ENCODE measurements at places on chromosomes 7 and 10.

DNA sequence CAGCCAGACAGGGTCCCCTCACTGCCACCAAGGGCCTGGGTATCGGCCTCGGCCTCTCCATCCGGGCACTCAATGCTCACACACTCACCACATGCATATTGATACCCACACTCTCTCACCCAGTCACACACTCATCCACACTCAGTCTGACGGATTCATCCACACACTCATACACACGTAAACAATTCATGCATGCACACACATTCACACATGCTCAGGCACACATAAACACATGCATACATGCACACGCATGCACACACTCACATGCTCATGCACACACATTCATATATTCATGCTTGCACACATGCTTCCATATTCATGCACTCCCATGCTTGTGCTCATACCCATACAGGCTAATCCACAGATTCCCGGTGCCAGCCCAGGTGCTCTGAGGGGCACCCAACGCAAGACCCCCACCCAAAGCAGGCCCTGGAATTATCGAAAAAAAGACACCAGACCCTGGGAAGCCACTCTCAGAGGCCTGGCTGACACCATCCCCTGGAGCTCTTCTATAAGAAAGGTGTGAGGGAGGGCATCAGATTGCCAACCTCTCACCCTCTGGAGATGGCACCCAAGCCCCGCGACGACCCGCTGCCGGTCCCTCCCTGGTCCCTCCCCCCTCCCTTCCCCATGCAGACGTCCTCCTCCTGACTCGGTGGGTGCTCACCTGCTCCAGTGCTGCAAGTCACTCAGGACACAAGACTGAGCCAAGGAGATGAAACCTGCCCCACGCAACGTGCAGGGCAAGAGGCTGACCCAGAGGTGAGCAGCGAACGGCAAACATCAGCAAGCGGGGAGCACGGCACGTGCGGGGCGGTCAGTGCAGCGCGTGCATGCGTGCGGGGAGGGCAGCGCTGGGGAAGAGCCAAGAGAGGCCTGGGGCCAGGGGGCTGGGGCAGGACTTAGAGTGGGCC lies 15.2 kb downstream of the STK32C start:
- DNase-seq: no peak

DNA sequence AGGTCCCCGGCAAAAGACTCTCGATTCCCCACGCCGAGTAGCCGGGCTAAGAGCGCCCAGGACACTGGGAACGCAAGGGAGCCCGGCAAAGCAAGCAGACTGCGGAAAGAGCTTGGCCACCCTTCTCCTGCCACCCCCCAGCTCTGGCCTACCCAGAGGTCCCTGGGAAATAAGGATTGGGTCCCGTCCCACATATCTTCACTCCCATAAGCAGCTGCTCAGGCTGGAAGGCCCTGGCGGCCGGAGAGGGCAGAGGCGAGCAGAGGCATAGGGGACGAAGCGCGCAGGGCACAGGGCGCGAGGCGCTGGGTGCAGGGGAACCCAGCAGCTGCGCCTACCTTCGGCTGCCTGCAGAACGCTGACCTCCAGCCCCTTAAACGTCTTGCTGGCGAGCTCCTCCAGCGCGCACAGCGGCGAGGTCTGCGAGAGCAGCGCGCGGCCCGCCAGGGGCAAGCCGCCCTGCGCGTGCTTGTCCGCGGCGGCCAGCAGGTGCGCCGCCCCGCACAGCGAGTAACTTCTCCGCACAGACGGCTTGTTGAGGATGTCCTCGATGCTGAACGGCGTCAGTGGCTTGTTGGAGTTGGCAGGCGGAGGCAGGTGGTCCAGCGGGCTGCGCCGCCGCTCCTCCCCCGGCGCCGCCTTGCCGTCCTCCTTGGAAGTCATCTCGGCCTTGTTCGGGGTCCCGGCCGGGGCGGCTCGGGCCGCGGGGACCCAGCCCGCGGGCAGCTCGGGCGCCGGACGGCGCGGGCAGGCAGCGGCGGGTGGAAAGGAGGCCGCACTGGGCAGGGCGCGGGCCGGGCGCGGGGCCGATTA lies 904 bp downstream of the LBX1 start:
- no peak for DNase-seq

DNA sequence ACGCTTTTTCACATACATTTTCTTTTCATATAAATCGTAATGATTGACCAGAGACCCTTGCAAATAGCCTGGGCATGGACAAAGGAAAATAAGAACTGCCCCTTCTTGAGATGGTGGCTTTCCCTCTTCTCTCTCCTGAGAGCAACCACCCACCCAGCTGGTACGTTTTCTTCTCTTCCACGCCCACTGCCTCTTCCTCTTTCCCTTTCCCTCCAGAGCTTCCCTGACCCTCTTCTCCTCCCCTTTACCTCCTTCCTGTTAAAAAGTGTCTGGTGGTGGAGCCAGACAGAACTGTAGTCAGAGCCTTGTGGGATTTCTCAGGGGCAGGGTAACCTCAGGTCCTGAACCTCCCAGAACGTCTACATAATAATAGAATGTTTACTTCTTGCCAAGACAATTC lies 23.2 kb downstream of the GPR141 start:
- no peak for DNase-seq

GRCh38 chr10:21926949-21927348 lies 76.6 kb downstream of the DNAJC1 start:
- no peak for DNase-seq

DNA sequence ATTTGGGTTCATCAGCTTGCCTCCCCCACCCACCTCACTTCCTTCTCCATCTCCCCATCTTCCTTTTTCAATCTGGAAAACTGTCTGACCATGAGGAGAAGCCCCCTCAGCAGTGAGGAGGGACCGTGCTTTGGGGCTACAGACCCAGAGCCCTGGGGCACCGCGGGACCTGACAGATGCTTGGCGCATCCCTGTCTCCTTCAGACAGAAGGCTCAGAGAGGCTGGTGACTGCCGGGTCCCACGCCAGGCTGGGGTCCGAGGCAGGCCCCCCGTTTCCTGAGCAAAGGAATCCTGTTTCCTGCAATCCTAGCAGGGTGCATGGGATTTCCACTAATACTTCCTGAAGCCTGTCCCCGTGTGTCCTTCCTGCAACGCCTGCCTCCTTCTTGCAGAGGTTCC lies 147.0 kb downstream of the FANK1 start:
- DNase-seq: no peak

GRCh38 chr7:27739301-27739908 lies 557 bp upstream of the TAX1BP1 start:
- DNase-seq: no peak

DNA sequence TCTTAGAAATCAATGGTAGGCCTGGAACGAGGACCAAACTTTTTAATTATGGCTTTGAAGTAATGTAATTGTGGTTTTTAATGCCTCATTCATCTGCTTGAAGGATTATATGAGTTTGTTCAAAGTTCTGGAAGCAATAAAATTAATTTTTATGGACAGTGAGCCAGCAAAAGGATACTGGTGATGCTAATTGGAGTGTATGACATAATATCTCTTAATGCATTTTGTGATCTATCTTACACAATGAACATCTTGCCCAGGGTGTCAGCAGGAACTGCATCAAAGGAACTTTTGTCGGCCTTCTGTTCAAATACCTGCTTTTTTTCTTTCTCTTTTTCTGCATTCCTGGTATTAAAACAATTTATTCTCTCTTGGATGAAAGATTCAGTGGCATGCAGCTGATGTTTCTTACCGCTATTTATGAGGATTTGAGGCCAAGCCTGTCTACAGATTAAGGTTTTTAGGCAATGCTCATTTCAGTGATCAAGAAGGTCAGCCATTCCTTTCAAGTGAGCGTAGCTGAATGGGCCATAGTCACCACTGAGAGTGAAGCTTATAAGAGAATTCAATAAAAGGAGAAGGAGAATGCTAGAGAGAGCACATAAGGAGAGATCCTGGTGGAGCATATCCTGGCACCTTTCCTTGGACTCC lies 974.8 kb downstream of the SORCS3 start:
- no peak for DNase-seq

DNA sequence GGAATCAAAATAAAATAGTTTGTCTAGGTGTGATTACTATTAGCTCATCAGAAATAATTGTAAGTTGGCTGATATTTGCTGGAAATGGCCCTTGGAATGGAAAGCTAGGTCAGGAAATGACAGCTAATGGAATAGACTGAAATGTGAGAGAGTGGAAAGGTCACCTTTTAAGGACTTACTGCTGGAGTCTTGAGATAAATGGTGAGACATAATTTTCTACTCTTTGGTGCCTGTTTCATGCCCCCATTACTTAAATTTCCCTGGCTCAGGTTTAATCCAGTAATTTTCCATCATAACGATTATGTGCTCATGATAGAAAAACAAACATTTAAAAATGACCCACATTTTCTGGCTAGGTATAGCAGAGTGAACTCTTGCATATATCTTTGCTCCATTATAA lies 123.6 kb downstream of the ADAM22 start:
- DNase-seq: no peak

GRCh38 chr7:147579148-147579547 lies 1011.4 kb upstream of the C7orf33 start:
- no peak for DNase-seq

DNA sequence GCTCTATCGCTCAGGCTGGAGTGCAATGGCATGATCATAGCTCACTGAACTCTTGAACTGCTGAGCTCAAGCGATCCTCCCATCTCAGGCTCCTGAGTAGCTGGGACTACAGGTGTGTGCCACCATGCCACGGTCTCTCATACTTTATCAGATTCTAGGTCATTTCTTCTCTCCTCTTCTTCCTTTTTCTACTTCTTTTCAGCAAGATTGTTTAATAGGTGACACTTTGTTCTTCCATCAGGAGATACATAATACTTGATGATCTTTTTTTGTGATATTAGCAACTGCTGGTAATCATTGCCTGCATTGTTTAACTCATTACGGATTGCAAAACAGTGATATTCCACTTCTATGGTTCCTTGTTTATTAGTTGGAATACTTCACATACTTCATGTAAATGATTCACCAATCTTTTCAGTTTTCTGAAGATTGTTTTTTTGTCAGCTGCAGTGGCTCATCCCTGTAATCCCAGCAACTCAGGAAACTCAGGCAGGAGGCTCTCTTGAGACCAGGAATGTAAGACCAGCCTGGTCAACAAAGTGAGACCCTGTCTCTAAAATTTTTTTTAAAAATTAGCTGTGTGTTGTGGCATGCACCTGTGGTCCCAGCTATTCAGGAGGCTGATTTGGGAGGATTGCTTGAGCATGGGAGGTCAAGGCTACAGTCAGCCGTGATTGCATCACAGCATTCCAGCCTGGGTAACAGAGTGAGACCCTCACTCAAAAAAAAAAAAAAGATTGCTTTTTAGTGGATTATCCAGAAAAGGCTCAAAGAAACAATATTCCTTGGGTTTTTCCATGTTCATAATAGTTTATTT lies 36.2 kb upstream of the CHST3 start:
- no peak for DNase-seq

GRCh38 chr7:15407910-15408309 lies 153.9 kb downstream of the AGMO start:
- no peak for DNase-seq

DNA sequence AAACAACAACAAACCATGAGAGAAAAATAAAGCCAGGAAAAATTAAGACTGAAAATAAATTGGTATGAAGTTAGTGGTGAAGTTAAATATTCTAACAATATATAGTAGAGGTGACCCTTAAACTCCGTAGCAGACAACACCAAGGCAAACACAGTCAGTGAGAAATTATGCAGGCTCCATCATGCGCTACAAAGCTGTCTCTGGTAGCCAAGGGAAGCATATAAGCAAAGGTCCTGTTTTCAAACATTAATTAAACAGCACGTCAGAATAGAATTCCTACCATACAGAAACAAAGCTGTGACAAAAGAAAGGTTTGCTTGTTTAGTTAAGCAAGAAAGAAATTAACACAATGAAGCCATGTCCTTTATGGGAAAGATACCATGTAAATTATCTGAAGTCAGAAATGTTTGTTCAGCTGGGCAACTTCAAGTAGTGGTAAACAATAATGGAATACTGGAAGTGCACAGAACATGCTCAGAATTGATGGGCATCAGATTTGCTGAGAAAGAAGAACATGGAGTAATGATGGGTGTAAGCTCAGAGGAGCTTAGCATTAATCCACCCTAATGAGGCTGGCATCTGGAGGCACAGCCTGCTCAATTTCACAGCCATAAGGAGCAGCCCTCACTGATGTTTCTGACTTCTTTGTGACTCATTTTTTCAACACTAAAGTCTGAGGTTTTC lies 75.7 kb downstream of the IGF2BP3 start:
- peak; percentile 73 for DNase-seq

DNA sequence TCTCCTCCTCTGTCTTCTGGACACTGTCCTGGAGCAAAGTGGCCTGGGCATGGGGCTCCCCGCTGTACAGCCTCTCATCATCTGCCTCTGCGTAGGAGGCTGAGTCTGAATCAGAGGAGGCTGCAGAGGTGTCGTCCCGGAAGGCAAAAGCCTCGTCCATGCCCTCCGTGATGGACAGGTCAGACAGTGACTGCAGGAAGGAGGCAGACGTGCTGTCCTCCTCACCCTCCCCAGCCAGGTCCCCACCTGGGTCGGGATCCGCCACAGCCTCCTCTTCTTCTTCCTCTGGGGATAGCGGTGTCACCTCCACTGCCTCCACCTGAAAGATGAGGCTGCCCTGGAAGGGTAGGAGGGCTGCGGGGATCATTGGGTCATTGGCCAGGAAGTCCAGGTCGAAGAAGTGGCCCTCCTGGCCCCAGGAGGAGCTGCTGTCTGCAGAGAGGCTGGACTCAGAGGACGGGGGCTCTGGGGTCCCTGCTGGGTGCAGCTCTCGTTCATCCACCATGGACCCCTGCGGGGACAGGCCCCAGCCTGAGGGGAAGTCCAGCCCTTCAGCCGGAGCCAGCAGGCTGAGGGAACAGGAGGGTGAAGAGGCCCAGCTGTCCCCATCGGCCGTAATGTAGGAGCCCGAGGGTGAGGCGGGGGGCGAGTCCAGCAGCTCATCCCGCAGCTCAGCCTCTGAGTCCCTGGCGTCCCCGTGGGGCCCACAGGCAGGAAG lies 3.7 kb downstream of the NACAD start:
- no peak for DNase-seq

- DNase-seq: no peak
Measured at GRCh38 chr7:64992971-64993370, 2.1 kb upstream of the ZNF117 start.

DNA sequence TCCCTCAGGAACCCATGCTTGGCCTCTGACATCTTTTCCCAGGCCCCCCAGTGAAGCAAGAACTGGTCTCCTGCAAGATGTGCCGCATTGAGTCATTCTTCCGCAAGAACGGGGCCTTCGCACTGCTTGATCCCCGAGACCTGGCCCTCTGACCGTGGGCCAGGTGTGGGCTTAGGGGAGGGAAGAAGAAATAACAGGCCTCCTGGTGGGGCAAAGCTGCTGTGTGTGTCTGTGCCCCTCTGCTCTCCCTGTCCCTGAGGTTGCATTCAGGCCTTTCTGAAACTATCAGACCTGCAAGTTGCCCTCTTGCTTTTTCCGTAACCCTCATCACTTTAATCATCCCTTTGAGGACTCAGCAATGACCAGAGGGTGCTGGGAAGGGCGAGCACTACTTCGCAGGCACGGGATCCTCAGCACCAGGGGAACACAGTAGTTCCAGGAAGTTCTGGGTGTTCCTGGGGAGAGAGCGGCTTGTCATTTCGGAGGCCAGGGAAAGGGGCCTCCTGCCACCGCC lies 6.0 kb downstream of the ATP6V1F start:
- no peak for DNase-seq

Measured in NCI-H1092 (cell line).